ENCODE measurements at places on chromosomes 5 and 9. TPM values are rescaled to one million over a fixed set of nuclear protein-coding genes. Genes with fewer than 3 reads are reported as not detected.

Gene IFNA2
- not detected for polyA plus RNA-seq

Gene BARHL1
- not detected for polyA plus RNA-seq

Gene ROR2
- polyA plus RNA-seq = 0.44 TPM

Gene NEUROG1
- not detected for polyA plus RNA-seq

Gene ARRDC1
- 28.3 TPM for polyA plus RNA-seq

Gene GABRA6
- not detected for polyA plus RNA-seq

Gene SOHLH1
- not detected for polyA plus RNA-seq

Gene IRGM
- polyA plus RNA-seq = not detected

Gene SCGB3A2
- 0.17 TPM for polyA plus RNA-seq

Gene COL27A1
- 35.8 TPM for polyA plus RNA-seq

Gene AGXT2
- polyA plus RNA-seq = not detected

Gene CEL
- polyA plus RNA-seq = 3.2 TPM

Gene ZNF189
- polyA plus RNA-seq = 16.6 TPM

Gene SLC25A25
- polyA plus RNA-seq = 4.8 TPM

Gene HAVCR1
- not detected for polyA plus RNA-seq

Gene EEIG1
- 13.0 TPM for polyA plus RNA-seq

Gene ESM1
- polyA plus RNA-seq = 0.72 TPM

Gene MARCOL
- polyA plus RNA-seq = not detected

Gene INIP
- polyA plus RNA-seq = 8.1 TPM

Gene CDC25C
- polyA plus RNA-seq = 0.03 TPM

Gene SPINK1
- polyA plus RNA-seq = 14.7 TPM

Gene IL7R
- 0.22 TPM for polyA plus RNA-seq

Gene C5orf58
- not detected for polyA plus RNA-seq

Gene ARAP3
- 13.7 TPM for polyA plus RNA-seq

Gene GRM6
- polyA plus RNA-seq = not detected

Gene CFAP157
- polyA plus RNA-seq = 0.15 TPM

Gene EDIL3
- 1.6 TPM for polyA plus RNA-seq

Gene ALDH7A1
- polyA plus RNA-seq = 22.5 TPM

Gene CTNNAL1
- 42.7 TPM for polyA plus RNA-seq

Gene PHYHD1
- polyA plus RNA-seq = 26.3 TPM

Gene TMEM141
- polyA plus RNA-seq = 107 TPM

Gene SLC34A3
- not detected for polyA plus RNA-seq

Gene CDHR2
- 0.03 TPM for polyA plus RNA-seq

Gene TTC33
- 7.2 TPM for polyA plus RNA-seq

Gene MARVELD2
- polyA plus RNA-seq = 0.22 TPM

Gene LCN1
- 0.13 TPM for polyA plus RNA-seq

Gene PCDHGA10
- polyA plus RNA-seq = 3.4 TPM

Gene RIOK2
- 24.5 TPM for polyA plus RNA-seq

Gene STKLD1
- polyA plus RNA-seq = 0.17 TPM

Gene C8G
- 2.1 TPM for polyA plus RNA-seq

Gene AIF1L
- 25.2 TPM for polyA plus RNA-seq

Gene C7
- 255 TPM for polyA plus RNA-seq
